ENCODE measurements at places on chromosomes 5 and 9.

DNA sequence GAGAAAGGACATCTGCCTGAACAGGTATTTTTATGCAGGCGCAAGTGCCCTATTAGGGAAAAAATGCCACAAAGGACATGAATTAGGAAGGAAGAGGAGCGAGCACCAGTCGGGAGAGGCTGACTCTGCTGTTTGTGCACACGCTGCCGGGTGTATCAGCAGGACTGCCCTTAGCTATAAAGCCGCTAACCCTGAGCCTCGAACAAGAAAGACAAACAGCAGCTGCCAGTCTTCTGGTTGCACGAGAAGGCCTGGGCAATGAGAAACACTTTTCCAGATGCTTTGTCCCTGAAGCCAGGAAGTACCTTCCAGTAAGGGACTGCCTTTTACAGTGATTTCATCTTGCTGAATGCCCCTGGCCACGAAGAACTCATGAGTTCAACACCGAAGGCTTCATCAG is 12.6 kb downstream of the QSOX2 start:
- no peak for DNase-seq

DNA sequence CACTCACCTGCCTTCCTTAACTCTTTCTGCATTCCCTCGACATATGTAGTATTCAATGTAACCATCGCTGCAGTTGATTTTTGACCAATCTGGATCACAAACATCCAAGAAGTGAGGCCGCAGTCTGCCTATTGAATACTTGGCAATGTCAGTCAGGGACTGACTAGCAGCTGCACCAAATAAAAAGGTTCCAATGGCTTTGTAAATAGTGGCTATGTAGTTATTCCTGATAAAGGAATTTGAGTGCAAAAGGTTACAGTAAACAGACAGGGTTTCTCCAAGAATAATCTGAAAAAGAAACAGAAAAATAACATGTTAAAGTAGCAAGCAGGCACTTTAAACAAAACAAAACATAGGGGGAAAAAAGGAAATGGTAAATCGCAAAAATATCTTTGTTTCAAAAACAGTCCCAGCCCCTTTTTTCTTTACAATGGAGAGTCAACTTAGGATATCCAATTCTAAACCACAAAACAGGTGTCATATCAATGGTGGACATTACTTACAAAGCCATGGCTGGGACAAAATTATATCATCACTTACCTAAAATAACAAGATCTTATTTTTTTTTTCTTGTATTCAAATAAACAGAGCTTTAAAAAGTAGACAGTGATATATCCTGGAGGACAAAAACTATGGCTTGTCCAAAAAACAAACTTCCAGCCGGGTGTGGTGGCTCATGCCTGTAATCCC is 66.8 kb downstream of the PLPP1 start:
- DNase-seq = no peak

DNA sequence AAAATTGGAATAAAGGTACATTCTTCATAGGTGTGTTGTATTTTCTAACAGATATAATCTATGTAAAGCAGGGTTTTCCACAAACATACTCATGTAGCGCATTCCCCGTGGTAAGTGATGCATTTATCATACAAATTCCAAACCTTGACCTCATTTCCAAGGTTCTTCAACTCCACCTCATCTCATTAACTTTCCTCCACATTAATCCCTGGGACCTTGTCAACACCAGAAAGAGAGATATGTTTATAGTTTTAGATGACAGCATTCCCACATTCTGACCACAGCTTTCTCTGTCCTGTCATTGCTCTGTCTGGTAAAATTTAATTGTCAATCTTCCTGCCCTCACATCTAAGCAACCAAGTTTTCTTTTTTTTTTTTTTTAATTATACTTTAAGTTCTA is 415.1 kb downstream of the TMEM161B start:
- no peak for DNase-seq

DNA sequence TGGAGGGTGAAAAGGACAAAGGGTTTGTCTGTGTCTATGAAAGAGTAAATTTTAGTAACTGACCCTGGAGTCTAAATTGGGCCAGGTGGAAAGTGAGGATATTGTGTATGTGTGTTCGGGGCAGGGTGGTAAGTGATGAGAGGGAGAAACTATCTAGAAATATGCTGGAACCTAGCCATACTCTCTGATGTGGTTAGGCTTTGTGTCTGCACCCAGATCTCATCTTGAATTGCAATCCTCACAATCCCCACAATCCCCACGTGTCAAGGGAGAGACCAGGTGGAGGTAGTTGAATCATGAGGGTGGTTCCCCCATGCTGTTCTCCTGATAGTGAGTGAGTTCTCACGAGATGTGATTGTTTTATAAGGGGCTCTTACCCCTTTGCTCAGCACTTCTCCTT is 60.6 kb downstream of the COMMD10 start:
- DNase-seq = no peak

All from NCI-H1048 (cell line).